B cell (primary cell): ENCODE measurements at places on chromosomes 12 and 14. TPM values are rescaled to one million over a fixed set of nuclear protein-coding genes. Genes with fewer than 3 reads are reported as not detected.

GDF3 gene
- not detected in 2 replicates for total RNA-seq

RPGRIP1 gene
- 0.86 and 0.87 TPM in 2 replicates for total RNA-seq

PUS7L gene
- 23.5 and 24.2 TPM in 2 replicates for total RNA-seq

SLC7A8 gene
- 0.85 and 1.1 TPM in 2 replicates for total RNA-seq

- no peak for DNase-seq
These were observed 6.3 kb downstream of the GPHN start for GRCh38 chr14:66514213-66514612.

DNA sequence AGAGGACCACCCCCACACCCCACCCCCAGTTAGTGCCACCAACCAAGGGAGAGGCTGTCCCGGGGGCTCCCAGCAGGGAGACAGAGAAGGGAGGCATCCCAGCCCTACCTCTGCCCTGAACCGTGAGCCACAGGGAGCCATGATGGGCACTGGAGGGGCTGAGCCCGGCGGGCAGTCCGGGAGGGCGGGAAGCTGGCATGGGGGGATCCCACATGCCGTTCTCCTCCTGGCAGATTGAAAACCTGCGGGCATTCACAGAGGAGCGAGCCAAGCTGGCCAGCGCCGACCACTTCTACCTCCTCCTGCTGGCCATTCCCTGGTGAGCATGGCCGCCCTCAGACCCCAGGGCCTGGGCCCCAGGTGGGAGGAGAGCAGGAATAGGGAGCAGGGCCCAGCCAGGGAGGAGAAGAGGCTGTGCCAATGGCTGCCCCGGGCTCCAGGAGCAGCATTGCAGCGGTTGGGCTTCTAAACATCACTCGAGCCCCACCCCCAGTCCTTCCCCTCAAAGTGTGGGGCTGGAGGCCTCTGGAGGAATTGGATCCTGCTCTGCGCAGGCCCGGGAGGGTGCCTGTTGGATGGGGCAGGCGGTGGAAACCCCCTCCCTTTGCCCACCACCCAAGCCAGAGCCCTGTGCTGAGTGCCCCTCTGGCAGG is 14.5 kb upstream of the ADSS1 start:
- DNase-seq = no peak

GRCh38 chr12:75378354-75378753 is 12.5 kb upstream of the GLIPR1L2 start:
- no peak for DNase-seq

- DNase-seq = no peak
These were observed 36.0 kb upstream of the GLIPR1 start for GRCh38 chr12:75444429-75445136.

GRCh38 chr14:78917462-78917861 is 747.3 kb downstream of the NRXN3 start:
- DNase-seq = no peak
